Stimulated activated naive CD4-positive, alpha-beta T cell (primary cell): ENCODE measurements at places on chromosomes 2 and 18.

- DNase-seq = no peak
Observed at GRCh38 chr2:120589771-120590608, 145.7 kb upstream of the GLI2 start.

GRCh38 chr2:220279840-220280239 is 652.4 kb downstream of the SLC4A3 start:
- no peak for DNase-seq

- no peak for DNase-seq
Observed at GRCh38 chr2:54568876-54569321, 112.8 kb downstream of the SPTBN1 start.

GRCh38 chr2:127079358-127079920 is 27.5 kb downstream of the BIN1 start:
- DNase-seq = no peak

- peak; percentile 28 for DNase-seq
Observed at GRCh38 chr2:201183365-201183727, 405 bp downstream of the CASP10 start.

DNA sequence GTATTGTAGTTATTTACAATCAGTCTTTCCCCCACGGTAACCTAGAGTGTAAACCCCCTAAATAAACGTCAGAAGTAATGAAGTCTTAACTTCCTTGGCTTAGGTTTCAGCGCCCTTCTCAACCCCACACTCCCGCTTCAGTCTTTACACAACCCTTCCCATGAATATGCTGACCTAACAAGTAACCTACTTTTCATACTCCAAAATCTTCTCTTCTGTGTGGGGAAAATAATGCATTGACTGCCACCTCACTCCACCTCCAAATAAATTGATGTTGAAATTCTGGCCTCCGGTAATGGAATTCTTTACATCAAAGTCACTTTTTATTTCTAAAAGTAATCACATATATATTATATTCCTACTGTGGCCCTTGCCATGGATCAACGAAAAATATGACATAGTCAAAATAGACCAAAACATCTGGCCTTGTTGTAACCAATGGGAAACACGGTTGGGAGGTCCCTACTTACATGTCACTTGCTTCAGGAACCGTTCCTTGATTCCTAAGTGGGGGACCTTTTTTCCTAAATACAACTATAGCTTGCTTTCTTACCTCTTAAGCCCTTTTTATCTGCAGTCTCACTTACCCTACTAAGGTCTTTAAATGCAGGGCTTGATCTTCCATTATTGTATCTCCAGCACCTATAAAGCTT is 961 bp downstream of the GEN1 start:
- DNase-seq = no peak

- DNase-seq = no peak
Observed at GRCh38 chr2:234142530-234142929, 92.0 kb downstream of the SPP2 start.

- DNase-seq = no peak
Observed at GRCh38 chr18:79867666-79868065, 69.9 kb downstream of the KCNG2 start.

DNA sequence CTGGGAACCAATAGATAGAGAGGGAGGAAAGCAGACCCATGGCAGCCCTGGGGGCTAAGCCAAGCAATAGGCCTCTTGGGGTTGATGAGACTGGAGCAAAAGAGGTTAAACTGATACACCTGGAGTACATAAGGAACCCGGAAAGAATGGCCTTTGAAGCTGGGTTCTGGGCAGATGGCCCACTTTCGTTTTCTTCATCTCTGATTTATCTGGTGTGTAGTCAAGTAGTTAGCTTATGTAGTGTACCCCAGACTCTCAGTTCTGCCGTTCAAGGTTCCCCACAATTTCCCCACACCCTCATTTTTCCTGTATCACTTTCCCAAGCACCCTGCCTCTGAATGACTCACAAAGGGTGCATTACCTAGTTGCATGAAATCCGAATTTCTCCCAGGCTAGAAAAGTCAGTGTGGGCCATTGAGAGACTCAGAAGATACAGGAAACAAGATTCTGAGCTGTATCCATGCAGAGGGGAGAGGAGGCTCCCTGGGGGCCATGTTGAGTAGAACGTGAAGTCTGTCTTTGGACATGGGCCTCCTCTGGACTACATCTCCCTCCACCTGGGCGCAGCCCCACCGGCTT is 235.0 kb downstream of the LOXHD1 start:
- DNase-seq = no peak

- DNase-seq = peak; percentile 65
Observed at GRCh38 chr2:223865124-223865523, 27.7 kb upstream of the AP1S3 start.

DNA sequence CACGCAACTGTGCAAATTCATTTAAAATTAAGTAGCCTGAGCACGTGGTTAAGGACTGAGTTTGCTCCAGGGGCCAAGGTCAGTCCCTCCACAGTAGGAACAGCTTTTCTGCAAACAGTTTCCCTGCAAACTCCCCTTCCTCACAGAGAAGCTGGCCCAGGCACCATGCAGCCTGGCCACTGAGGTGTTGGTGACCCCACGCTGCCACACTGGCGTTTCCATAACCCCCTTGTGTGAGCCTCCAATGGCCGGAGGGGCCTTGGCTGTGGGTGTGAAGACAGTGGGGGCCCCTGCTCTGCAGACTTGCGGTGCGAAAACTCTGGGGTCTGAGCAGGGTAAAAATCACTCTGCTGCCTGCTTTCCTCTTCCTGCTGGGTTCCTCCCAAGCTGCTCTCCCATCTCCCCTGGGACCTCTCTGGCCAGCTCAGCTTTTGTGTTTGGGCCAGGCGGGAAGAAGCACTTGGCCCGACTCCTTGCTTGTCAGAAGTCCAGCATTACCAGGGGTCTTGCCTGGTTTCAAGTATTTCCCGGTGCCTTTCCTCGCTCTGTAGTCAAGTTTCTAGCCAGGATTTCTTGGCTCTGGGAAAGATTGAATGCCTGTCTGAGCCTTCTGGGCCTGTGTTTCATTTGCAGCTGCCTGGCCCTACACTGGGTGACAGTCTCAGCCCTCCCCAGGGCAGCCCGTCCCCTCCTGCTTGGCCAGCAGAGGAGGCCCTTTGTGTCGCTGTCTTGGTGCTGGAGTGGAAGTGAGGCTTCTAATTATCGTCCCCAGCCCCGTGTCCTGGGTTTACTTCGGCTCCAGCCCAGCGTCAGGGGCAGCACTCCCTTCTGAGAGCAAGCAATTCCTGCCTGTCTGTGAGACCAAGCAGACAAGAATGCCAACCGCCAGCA is 131.4 kb upstream of the SLC1A4 start:
- DNase-seq = no peak

- DNase-seq = no peak
Observed at GRCh38 chr18:38789141-38789540, 1223.5 kb upstream of the CELF4 start.

- DNase-seq = no peak
Observed at GRCh38 chr2:66682476-66682875, 247.6 kb downstream of the MEIS1 start.

- no peak for DNase-seq
Observed at GRCh38 chr2:218882866-218883366, 2.3 kb downstream of the WNT10A start.

DNA sequence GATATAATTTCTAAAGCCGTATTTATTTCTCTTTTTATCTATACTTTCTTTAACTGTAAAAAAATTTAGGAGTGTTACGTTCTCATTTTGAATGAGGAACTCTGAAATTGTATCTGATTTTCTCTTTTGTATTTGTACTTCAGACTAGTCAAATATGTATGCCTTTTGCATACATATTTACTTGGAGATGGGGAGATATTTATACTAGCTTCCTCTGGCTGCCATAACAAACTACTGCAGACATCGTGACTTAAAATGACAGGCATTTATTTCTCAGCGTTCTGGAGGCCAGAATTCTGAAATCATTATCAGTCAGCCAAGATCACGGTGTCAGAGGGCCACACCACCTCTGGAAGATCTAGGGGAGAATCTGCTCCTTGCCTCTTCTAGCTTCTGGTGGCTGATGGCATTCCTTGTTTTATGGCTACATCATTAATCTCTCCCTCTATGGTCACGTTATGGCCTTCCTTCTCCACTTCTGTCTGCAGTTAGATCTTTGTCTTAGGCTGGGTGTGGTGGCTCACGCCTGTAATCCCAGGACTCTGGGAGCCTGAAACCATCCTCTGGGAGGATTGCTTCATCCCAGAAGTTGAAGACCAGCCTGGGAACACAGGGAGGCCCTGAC is 8.2 kb downstream of the LCLAT1 start:
- DNase-seq = no peak

GRCh38 chr2:133666621-133667020 is 98.4 kb upstream of the NCKAP5 start:
- no peak for DNase-seq

- DNase-seq = no peak
Observed at GRCh38 chr2:212733273-212733672, 194.7 kb upstream of the ERBB4 start.

DNA sequence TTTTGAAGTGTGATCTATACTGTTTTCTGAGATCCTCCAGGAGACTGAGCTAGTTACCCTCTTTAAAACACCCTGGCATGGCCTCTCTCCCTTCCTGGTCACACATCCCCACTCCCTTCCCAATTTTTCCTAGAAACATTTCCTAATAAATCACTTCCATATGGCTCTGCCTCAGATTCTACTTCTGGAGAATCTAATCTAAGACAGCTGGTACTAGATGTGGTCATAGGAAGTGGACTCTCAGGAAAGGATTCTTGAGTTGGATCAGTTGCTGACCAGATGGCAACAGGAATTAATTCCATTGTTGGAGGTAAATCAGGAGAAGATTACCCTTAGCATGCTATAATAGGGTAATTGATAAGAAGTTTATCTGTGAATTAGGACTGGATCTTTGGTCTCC is 310.5 kb downstream of the SATB2 start:
- DNase-seq = no peak

DNA sequence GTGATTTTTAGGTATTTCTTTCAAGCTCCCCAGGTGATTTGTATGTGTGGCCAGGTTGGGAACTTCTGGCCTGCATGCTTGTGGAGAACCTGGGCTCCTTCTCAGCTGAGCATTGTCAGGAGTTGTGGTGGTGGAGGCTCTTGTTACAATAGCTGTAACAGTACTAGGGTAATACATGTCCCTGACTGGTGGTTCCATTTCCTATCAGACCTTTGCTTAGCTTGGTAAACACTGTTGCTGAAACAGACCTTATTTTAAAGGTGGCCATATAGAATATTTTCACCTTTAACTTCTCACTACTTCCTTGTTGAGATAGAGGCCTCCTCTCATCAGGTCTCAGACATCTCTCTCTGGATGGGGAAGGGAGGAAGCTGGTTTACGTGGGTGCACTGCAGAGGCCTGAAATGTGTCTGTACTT is 79.2 kb downstream of the SETBP1 start:
- no peak for DNase-seq

- DNase-seq = no peak
Observed at GRCh38 chr2:150872756-150873395, 385.4 kb upstream of the RND3 start.

DNA sequence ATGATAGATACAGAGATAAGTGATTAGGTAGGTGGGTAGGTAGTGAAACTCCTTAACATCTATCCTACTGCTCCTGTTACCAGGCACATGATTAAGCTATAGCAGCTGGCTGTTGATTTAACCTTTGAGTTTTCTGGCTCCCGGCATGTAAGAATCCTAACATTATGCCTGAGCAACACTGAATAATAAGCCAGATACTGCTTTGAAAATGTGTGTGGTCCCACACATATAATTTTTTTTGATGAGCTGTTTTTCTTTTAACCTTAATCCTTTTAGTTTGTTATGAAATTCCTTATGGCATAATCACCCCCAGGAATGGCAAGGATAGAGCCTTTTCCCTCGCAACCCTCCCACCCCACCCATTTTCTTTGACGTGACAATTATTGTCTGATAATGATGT is 104.2 kb upstream of the NEUROD1 start:
- no peak for DNase-seq

- DNase-seq = no peak
Observed at GRCh38 chr2:175318542-175318941, 137.0 kb upstream of the ATP5MC3 start.

DNA sequence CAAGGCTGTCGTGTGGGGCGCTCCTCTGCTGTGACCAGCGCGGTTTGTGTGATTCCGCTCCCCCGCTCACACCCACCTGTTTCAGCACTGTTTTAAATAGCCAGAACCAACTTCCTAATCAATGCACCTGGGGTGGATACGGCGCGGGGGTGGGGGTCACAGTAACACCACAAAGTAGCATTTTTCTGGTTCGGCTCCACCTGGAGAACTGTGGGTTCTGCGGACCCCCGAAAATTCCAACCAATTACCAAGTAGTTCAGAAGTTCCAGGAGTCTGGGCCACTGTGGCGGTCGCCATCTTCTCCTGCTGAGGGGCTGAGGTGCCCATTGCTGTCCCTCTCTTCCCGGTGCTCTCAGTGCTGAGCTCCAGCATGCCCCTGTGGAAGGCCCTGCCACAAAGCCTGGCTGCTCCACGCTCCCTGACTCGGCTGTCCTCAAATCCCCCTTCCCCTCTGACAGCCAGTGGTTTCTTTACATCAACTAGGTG is 79.4 kb downstream of the GFPT1 start:
- DNase-seq = no peak

GRCh38 chr2:34178482-34178881 is 579.4 kb upstream of the FAM98A start:
- DNase-seq = no peak

DNA sequence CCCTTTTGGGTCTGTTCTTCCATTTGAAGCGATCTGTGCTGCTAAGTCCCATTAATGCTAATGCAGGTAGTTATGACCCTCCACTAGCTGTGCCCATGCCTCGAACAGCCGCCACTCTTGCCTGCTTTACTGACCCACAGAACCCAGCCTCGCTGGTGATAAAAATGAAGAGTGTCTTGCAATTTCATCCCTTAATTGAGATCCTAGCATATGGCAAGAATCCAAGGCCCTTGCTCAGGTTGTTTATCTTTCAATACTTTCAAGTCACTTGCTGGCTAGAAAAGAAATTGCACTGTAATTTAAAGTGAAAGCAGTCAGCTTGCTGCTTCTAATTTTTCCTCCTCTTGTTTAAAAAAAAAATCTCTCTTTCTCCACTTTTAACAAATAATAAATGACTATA is 73.6 kb downstream of the ZNF521 start:
- no peak for DNase-seq

DNA sequence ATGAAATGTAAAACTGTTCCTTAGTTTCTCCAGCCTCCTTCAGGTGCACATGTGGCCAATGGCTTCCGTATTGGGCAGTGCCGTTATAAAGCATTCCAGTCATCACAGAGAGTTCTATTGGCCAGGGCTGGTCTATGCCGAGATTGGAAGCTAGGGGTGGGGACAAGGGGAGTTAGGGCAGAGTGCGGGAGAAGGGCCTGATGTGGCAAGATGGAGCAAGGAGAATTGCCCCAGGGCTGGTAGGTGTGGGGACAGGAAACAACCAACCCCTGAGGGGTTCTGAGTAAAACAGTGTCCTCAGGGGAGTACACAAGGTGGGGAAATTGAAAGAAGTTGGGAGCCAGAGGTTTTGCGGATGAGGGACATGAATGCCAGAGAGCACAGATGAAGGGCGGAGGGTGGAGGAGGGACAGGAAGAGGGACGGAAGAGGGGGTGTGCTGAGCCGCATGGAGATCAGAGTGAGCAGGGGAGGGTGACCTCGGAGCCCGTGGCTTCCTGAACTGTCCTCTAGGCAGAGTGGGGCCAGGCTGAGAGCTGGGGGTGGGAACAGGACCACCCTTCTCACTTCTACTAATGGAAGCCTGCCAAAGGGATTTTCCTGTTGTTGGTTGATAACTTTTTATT is 9.1 kb upstream of the ATP6V1C2 start:
- no peak for DNase-seq
